Left ventricle myocardium superior (tissue), 1 donor: ENCODE measurements at places on chromosomes 5 and 9. TPM values are rescaled to one million over a fixed set of nuclear protein-coding genes. Genes with fewer than 3 reads are reported as not detected.

GRCh38 chr5:39220280-39221030 is 1.1 kb upstream of the FYB1 start:
- no peak for DNase-seq

GRCh38 chr5:77418601-77419581 is 73.2 kb downstream of the WDR41 start:
- DNase-seq = no peak

- DNase-seq = no peak
These were observed 71.8 kb downstream of the STX17 start for GRCh38 chr9:99978221-99978620.

DNA sequence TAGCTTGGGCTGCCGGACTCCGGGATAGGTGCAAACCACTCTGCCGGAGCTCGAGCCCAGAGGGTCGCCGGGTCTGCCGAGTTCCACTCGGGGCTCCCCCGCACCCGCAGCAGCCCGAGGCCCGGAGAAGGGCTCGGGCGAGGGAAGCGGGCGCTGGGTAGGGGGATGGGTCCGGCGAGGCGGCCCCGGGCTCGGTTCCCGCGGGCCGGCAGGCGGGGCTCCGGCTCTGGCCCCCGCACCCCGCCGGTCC is 507 bp downstream of the RICTOR start:
- no peak for DNase-seq

- no peak for DNase-seq
These were observed 12.7 kb downstream of the DUSP1 start for GRCh38 chr5:172758077-172758833.

GRCh38 chr5:111756581-111757354 is at the start of gene NREP:
Gene NREP (minus strand): TSS chr5:111757194. CDS start chr5:111755772, 1,422 bp downstream.
- peak; percentile 46 for DNase-seq

DNA sequence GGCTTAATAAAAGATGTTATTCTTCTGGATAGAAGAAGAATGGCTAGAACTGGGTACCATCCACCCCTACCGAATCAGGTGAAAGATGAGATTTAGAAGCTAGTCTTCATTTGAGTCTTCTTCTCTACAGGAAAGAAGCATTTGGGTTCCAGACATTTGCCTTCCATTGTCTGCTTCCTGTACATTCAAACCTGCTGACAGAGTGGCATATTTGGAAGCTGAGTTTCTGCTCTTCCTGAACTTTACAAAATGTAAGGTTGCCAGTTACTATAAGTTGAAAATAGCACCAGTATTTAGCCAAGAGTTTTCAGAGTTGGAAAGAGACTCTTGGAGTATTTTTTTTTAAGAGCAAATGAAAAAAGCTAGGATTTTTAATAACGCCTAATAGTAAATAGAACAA is 525.4 kb upstream of the TLE4 start:
- DNase-seq = no peak

GRCh38 chr5:151906246-151906645 is 18.4 kb downstream of the GLRA1 start:
- DNase-seq = no peak

DNA sequence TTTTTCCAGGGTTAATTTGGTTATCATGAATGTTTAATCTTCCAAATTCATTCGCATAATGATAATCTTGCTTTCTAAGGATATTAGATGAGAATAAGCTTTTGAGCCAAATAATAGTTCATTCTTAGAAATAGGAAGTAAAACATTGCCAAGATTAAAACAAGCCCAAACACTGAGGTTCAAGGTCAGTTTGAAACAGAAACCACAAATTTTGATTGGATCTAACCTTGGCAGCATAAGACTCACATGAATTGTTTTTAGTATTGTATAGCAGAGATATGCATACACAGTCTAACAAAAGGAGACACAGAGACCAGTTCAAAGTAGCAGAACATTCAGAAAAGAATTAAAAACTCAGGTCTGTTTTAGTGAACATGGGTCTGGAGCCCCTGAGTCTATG is 43.4 kb upstream of the VCAN start:
- no peak for DNase-seq

Gene PCDHA1
- not detected for total RNA-seq
